Urinary bladder (tissue), 4 donors: ENCODE measurements at places on chromosomes 6 and 20.

DNA sequence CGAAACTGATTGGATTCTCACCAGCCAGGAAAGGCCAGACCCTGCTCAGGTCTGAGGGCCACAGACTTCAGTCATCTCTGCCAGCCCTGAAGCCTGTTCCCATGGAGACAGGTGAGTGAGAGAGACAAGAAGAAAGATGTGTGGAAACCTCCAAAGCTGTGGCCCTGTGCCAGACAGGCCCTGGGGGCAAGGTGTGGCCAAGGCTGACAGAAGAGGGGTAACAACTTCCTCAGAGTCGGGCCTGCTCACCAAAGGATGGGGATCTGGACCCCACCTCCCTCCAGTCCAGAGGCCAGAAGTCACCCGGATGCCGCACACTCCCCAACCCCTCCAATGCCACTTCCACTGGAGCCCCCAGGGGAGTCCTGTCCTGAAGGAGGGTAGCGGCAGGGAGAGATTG lies 73.6 kb downstream of the MDGA1 start:
- no peak for DNase-seq

- DNase-seq = no peak
Observed at GRCh38 chr6:143911028-143911427, 46.8 kb downstream of the ZC2HC1B start.

DNA sequence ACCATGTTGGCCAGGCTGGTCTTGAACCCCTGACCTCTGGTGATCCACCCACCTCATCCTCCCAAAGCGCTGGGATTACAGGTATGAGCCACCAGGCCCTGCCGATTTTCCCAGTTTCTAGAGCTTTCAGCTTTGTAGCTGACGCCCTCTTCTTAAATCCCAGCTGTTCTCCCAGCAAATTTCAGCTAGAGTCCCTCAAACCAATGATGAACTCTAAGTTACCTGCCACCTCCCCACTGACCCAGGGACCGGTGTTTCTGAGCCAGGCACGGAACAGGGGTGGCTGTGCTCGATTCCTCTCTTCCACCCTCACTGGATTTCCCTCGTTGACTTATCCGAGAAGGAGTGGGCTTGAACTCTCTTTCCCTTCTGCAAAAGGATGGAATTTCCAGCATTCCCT lies 39.1 kb downstream of the SUN5 start:
- no peak for DNase-seq

DNA sequence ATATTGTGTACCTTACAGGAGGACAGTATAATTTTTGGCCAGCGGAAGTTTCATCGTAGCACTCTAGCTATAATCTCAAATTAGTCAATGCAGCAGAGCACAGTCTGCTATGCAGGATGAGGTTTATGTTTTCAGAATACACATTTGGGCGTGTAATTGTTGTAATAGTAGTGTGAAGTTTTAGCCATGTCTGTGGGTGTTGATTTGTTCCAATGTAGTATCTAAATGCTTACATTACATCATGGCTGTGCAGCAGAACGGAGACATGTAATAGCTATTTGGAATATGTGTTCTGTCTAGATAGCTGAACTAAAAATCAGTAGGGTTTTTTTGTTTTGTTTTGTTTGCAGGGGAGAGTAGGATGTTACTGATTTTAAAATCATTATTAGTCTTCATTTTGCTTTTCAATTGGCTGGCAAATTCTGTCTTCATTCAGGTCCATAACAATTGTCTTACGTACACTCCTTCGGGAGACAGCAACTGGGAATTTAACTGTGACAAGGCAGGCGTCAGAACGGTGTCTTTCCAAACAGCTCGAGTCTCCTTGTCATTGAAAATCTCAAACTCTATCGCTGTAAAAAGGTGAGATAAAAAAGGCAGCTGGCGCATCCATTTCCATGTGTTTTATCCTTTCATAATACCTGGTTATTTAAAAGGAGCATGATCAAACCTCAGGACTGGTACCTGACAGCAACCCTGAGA lies 65.1 kb upstream of the CDH4 start:
- no peak for DNase-seq

GRCh38 chr6:16758163-16758975 lies 2.9 kb downstream of the ATXN1 start:
- no peak for DNase-seq

GRCh38 chr20:17620371-17621228 lies 50.7 kb downstream of the DSTN start:
- no peak for DNase-seq

DNA sequence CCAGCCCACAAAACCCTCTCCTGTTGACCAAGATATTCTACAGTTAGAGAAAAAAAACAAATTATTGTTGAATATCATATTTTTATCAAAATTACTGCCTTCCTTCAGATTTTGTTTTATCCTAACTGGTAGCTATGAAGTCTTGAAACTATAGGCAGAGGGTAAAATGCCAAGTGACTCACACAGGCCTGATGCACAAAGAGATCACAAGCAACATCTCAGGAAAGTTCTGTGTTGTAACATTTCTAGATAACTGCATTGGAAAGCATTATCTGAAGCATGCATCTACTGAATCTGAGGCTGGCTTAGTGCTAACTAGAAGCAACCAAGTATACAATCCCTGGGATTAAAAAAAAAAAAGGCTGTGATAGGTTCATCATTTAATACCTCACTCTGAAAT lies 134.2 kb downstream of the PKHD1 start:
- no peak for DNase-seq

- no peak for DNase-seq
Observed at GRCh38 chr6:16058929-16059345, 69.9 kb upstream of the MYLIP start.

- DNase-seq = no peak
Observed at GRCh38 chr20:58772786-58773185, 77.9 kb downstream of the GNAS-AS1 start.

GRCh38 chr6:120774275-120774674 lies 560.0 kb downstream of the TBC1D32 start:
- DNase-seq = no peak

DNA sequence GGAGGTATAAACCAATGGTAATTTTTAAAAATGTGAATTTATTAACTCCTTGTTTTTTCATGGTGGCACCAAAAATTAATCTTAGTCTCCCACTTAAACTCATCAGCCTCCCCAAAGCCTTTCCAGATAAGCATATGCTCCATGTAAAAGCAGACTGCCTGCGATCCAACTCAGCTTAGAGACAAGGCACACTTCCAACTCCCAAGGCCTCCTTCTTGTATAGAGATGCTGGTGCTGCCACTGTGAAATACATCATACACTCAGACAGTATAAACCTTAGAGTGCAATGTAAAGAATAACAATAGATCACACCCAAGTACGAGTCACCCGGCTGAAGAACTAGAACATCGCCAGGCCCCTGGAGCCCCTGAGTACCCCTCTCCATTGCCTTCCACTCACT lies 2.0 kb downstream of the ANKRD6 start:
- no peak for DNase-seq

GRCh38 chr6:112279031-112279935 lies 24.9 kb upstream of the LAMA4 start:
- no peak for DNase-seq

- DNase-seq = peak; percentile 52
Observed at GRCh38 chr6:18503593-18504231, 116.6 kb downstream of the RNF144B start.

- DNase-seq = no peak
Observed at GRCh38 chr20:9996944-9997343, 37.8 kb upstream of the ANKEF1 start.

DNA sequence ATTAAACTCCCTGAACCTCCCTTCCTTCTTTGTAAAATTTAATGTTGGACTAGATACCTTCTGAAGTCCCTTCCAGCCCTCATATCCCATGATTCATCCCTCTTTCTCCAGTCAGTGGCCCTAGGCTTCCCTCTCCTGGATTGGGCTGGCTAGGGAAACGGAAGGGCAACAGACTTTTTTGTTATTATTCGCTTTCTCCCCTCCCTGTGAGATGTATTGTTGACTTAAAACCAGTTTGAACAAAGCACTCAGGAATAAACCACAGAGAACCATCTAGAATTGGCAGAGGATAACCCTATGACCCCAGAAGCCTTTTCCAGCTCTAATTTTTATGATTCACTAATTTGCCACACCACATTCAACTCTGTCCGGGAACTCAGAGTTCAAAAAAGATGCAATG lies 239.7 kb upstream of the SUPT3H start:
- DNase-seq = no peak

DNA sequence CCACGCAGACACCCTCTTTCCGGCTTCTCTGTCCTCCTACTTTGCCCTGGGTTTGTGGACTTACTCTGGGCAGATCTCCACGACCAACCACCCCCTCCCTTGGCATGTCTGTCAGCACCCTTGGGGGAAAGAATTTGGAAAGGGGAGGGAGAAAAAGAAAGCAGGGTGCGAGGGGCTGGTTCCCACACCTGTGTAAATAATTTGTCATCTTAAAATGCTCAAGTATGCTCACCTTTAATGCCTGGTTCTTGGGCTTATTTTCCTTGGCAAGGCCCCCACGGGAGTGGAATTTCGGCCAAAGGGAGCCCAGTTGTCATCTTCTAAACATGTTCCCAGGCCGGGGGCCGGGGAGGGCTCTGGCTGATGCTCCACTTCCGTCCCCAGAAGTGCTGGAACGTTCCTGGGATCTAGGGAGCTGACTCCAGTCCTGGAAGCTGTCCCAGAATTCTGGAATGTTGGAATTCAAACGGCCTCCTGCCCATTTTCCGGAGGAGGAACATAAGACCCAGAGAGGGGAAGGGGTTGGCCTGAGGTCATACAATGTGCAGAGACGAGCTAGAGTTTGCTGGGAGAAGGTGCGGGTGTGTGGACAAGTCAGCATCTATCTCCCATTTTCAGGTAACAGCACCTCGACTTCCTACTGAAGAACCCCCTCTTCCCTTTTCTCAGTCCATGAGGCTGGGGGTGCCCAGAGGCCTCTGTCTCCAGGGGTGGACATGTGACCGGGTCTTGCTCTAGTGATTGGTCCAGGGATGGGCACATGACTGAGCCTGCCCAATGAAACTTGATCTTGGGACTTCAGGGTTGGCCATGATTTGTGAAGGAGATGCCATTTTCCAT lies 122.3 kb downstream of the CEBPB start:
- DNase-seq = no peak

GRCh38 chr6:26103141-26103769 lies 16.0 kb downstream of the HFE start:
- no peak for DNase-seq

GRCh38 chr20:48034751-48035150 lies 249.5 kb upstream of the SULF2 start:
- DNase-seq = no peak

- no peak for DNase-seq
Observed at GRCh38 chr20:49361862-49362660, 84.2 kb upstream of the ZNFX1 start.

- no peak for DNase-seq
Observed at GRCh38 chr6:113853252-113853651, 3.9 kb upstream of the MARCKS start.

DNA sequence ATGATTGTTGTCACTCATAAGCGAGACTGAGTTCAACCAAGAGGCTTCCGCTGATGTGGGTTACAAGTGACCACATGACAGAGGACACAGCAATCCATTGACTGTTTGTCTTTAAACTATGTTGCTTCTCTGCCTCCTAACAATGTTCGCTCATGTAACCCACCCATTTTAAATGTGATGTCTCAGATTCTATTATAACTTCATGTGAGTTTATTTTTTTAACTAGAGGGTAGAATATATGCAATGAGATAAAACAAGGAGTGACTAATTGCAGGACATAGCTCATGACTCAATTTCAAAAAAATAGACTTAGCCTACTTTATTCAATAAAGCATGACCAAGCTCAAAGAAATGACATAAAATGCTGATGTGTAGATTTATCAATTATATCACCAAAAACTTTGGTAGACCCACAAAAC lies 119.2 kb upstream of the SASH1 start:
- DNase-seq = no peak

GRCh38 chr20:37990571-37991151 lies 42.6 kb downstream of the TTI1 start:
- peak; percentile 21 for DNase-seq

- no peak for DNase-seq
Observed at GRCh38 chr6:16374016-16374415, 135.6 kb downstream of the GMPR start.

- DNase-seq = no peak
Observed at GRCh38 chr6:137883400-137884148, 16.5 kb downstream of the TNFAIP3 start.

- no peak for DNase-seq
Observed at GRCh38 chr20:48999890-49000870, 45.9 kb upstream of the CSE1L start.

- DNase-seq = no peak
Observed at GRCh38 chr6:138818496-138819194, 22.8 kb downstream of the ECT2L start.

- DNase-seq = no peak
Observed at GRCh38 chr20:35436177-35436573, 1.9 kb downstream of the GDF5 start.

GRCh38 chr20:43590036-43590391 lies 723 bp upstream of the IFT52 start:
- DNase-seq = no peak

DNA sequence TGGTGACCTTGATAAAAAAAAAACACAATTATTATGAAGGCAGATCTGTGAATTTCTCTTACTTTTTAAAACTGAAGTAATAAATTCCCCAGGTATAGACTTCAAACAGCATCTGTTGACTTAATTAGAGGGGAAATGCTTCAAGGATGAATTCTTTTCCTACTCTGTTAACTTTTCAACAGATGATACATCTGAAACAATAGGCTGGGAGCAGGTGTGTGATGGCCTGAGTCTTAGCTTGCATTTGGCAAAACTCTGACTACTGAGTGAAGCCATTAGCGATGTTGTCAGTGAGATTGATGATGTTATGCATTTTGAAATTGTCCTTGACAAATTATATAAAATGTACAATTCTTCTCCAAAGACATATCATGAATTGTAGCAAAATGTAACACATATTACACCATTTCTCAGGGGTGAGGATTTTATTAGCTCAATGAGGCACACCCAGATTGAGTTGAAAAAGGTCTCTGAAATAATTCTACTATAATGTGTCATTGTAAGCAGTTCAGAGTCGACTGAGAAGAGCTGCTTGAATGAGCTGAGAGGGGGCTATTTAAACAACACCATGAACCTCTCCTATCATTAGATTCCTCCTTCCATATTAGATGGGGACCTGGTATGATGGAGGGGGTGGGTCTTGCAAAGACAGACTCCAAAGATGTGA lies 39.6 kb upstream of the OGFRL1 start:
- DNase-seq = no peak

DNA sequence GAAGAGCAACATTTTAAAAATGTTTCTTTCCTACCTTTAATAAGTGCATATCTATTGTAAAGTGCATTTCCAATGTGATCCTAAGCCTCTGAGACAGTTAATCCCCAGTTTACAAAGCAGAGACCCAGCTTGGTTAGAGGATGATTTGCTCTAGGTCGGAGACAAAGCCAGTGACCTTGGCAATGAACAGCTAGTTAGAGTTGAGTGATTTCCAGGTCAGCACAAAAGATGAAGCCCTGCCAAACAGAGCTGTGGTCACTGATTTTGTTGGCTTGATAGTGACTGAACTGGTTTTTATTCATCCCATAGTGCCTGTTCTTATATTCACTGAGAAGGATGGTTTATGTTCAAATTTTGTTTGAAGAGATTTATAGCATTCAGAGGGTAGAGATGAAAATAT lies 56.6 kb upstream of the CD83 start:
- DNase-seq = no peak

GRCh38 chr6:55925292-55925691 lies 49.9 kb upstream of the BMP5 start:
- no peak for DNase-seq
